ENCODE measurements at places on chromosomes 3 and 15.

DNA sequence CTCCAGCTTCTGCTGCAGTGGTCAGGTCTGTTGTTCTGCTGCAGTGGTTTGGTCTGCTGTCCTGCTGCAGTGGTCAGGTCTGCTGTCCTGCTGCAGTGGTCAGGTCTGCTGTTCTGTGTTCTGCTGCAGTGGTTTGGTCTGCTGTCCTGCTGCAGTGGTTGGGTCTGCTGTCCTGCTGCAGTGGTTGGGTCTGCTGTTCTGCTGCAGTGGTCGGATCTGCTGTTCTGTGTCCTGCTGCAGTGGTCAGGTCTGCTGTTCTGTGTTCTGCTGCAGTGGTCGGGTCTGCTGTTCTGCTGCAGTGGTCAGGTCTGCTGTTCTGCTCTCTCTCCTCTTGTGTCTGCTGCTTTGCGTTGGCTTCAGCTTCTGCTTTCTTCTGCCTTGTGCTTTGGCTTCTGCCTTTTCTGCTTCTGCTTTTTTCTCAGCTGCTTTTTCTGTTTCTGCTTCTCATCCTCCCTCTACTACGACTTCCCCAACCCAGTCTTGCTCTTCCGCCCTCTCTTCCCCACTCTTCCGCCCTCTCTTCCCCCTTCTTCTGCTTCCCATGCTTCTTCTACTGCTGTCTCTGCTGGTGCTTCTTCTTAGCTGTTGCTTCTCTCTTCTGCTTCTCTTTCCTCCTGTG, 50.7 kb downstream of the FAM43A start:
- no peak for DNase-seq

DNA sequence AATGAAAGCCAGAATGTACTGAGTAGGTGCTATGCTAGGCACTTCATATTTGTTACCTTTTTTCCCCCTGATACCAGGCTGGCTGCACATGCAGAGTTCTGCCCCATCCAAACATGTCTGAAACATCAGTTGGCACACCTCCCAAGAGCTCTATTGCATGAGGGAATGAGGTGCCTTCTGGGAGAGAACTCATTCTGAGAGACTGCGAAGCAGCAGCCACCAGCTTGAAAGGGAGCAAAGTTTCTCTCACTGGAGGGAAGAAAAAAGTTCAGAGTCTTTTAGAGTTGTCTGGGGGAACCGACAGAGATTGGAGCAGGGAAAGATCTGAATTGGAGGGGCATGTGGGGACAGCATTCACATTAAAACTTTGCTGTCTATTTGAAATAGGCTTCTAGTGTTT, 84.1 kb downstream of the AGBL1 start:
- no peak for DNase-seq

DNA sequence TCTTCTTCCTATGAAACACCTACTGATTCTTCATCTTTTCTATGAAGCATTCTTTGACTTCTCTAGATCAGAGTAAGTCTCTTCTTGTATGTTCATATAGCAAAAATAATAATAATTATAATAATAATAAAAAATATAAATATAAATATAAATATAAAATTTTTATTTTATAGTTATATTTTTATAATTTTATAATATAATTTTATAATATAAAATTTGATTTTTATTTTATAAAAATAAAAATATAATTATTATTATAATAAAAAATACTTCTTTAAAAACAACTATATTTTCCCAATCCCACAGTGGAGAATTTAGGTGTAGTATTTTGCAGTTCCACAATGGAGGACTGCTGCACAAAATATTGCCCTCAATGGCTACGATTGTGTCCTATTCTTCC, 34.3 kb downstream of the DUT start:
- DNase-seq: no peak

DNA sequence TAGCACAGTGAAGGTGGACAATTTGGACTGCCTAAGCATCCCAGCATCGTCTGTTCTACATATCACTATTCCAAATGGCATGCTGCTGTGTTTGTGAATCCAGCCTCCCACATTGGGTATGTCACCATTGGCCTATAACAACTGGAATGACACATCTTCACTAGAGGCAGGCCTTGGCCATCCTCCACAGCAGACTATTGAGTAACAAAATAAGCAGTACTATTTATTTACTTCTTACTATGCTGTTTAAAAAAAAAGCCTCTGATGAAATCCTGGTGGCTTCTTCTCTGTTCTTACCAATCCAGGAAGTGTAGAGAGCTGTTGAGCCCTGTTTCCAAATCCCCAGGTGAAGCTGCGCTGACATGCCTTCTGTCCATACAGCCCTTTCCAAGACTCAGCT, 30.6 kb upstream of the CERS3 start:
- DNase-seq: no peak

GRCh38 chr15:67120009-67120838, 54.8 kb downstream of the SMAD3 start:
- DNase-seq: no peak

- DNase-seq: no peak
Measured at GRCh38 chr3:66229931-66230330, 9.1 kb downstream of the SLC25A26 start.

- DNase-seq: no peak
Measured at GRCh38 chr3:160554980-160555379, 10.4 kb downstream of the KPNA4 start.

DNA sequence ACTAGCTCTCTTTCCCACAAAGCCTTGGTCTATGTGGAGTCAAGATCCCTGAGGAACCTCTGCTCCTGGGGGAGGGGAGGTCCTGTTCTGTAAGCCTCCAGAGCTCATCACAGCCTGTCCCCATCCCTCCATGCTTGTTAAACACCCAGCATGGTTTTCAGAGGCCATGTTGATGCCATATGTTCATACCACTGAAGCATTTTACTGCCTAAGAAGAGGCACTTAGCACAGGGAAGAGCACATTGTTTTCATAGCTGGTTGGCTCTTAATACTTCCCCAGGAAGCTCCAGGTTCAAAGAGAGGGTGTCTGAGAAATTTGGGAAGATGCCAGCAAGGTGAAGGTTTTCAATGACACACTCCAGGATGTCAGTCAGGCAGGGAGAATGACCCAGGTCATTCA, 25.6 kb downstream of the CPNE4 start:
- DNase-seq: peak; percentile 78

- no peak for DNase-seq
Measured at GRCh38 chr15:38650936-38651327, 86.3 kb upstream of the RASGRP1 start.

DNA sequence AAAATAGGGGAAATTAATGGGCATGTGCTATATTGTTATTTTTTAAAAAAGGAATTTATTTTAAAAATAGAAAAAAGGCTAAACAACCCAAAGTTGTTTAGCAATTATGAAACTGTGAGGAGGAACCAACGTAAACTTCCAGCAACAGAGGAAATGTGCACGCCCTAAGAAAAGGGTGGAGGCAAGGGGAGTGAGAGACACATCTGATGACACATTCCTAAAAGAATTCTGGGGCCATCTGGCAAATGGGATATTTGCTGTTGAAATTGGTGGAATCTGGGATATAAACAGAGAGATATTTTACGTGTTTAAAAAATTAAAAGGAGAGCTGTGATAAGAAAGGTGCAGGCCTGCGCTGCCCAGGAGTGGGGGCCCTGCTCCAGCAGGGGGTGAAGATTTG, 50.8 kb upstream of the MUC13 start:
- DNase-seq: no peak

- no peak for DNase-seq
Measured at GRCh38 chr3:71317749-71318457, 265.6 kb downstream of the FOXP1 start.

- no peak for DNase-seq
Measured at GRCh38 chr15:81229586-81229985, 32.9 kb downstream of the IL16 start.

DNA sequence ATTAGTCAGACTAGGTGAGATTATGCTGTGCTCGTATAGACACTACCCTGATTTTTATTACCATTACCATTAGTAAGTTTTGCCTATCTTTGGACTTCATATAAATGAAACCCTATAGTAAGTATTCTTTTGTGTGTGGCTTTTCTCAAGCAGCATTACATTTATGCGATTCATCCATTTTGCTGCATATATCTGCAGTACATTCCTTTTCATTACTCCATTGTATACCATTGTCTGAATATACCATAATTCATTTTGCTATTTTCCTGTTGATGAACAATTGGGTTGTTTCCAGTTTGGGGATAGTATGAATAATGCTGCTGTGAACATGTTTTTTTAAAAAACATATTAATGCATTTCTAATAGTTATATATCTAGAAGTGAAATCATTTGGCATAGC, 45.3 kb downstream of the TMEM212 start:
- no peak for DNase-seq

DNA sequence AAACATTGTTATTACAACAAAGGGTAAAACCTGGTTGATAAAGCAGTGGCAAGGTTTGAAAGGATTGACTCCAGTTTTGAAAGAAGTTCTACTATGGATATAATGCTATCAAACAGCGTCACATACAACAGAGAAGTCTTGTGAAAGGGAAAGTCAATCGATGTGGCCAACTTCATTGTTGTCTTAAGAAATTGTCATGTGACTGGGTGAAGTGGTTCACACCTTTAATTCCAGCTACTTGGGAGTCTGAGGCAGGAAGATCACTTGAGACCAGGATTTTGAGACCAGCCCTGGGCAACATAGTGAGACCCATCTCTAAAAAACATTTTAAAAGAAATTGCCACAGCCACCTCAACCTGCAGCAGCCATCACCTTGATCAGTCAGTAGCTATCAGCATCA, 6.2 kb upstream of the LXN start:
- DNase-seq: no peak

DNA sequence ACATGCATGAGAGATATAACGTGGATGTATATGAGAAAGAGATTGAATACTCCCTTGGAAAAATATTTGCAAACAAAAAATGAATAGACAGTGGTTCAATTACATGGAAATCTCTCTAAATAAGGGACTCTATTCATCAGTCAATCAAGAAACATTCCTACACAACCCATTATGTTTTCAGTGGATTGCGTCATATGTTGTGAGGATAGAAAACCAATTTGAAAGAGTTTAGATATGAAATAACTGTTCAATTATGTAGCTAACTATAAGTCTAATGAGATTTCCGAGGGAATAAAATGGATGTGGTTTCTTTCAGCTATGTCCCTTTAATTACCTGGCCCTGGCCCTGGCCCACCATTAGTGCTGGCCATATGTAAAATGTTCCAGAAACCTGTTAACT, 86.7 kb upstream of the TMCO5A start:
- no peak for DNase-seq

DNA sequence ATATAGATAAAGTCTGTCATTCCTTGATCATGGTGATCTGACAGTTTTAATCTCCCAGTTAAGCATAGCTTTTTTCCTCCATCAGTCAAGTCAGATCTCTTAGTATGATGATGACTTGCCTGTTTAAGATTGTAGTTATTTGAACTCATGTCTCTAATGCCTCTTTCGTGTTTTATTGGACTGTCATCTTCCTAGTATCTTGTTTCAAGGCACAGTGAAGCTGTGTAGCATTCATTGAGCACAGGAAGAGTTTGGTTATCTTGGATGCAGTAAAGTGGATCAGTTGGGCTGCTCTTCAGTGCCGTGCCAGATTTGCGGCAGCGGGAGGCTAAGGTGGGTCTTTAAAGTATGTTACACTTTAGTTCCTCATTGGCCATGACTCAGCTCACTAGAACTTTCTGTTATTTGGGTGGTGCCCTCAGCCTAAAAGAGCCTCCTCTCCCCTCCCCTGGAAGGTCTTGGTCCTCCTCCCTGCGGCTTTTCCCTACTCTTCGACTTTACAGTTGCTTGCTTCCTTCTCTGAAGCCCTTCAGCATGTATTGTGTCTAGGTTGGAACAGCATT, 45.7 kb upstream of the SKOR1 start:
- DNase-seq: no peak

- DNase-seq: no peak
Measured at GRCh38 chr15:29556380-29556779, 265.9 kb downstream of the TJP1 start.

DNA sequence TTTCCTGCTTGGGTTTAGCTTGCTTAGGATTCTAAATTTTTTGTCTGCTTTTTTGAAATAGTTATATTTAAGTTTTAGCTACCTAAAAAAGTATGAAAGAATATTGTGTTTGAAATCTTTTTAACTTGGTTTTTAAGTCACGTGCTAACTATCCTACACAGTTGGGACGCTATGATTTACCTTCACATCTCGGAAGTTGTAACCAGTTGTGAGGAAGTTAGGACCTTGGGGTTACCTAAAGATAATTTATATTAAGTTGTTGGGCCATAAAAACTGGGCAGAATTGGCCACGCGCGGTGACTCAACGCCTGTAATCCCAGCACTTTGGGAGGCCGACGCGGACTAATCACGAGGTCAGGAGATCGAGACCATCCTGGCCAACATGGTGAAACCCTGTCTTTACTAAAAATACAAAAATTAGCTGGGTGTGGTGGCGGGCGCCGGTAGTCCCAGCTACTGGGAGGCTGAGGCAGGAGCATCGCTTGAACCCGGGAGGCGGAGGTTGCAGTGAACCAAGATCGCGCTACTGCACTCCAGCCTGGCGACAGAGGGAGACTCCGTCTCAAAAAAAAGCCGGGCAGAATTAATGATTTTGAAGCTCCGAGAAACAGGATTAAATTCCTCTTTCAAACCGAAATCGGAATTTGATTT, 1.0 kb downstream of the ZFAND6 start:
- no peak for DNase-seq

DNA sequence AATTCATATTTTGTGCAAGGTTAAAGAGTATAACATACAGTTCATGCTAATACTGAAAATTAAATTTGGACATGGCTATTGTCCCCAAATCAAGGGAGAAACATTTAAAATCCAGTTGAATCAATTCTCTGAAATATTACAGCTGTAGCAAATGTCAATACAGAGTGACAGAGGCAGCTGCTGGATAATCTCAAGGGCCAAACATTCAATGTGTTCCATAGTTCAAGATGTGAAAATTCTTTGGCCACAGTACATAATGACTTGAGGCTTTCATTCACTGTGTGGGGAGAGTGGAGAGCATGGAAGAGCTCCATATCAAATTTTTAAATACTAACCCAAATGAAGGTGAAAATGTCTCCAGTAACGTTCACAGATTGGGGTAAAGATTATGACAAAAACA, 1192.8 kb upstream of the CADM2 start:
- no peak for DNase-seq

- DNase-seq: no peak
Measured at GRCh38 chr3:148366743-148367410, 330.8 kb upstream of the AGTR1 start.

GRCh38 chr3:185317674-185318073, 45.3 kb upstream of the MAP3K13 start:
- no peak for DNase-seq

- DNase-seq: no peak
Measured at GRCh38 chr3:101532783-101533602, 20.0 kb upstream of the SENP7 start.

DNA sequence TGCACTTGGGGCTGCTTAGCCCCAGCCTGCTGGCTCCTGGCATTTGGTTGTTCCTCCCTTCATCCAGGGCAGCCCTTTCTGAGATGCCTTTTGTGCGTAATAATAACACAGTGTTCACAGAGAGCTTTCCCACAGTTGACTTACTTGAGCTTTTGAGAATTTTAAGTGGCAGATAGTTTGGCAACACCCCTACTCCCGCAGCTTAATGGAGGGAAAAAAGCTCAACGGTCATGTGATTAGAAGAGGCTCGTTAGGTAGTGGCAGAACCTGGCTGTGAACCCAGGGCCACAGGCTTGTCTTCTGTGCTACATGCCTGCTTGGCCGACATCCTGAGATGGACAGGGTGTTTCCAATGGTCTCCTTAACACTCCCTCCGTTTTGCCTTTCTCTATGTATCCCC, 4.7 kb downstream of the KBTBD13 start:
- DNase-seq: no peak

Measured in NCI-H2171 (cell line).